Aorta (tissue), 5 donors: ENCODE measurements at places on chromosomes 13 and 19. TPM values are rescaled to one million over a fixed set of nuclear protein-coding genes. Genes with fewer than 3 reads are reported as not detected.

PPM1N gene
- 0.88 TPM for total RNA-seq

NKPD1 gene
- not detected for total RNA-seq

GRCh38 chr13:110010404-110011138 lies 224.2 kb upstream of the IRS2 start:
- no peak for DNase-seq
- H3K4me1 ChIP-seq: no peaks in the 10 kb centered on the region
- no peak overlapping the region for H3K4me3 ChIP-seq
- H3K27me3 ChIP-seq: no peaks in the 10 kb centered on the region

DNA sequence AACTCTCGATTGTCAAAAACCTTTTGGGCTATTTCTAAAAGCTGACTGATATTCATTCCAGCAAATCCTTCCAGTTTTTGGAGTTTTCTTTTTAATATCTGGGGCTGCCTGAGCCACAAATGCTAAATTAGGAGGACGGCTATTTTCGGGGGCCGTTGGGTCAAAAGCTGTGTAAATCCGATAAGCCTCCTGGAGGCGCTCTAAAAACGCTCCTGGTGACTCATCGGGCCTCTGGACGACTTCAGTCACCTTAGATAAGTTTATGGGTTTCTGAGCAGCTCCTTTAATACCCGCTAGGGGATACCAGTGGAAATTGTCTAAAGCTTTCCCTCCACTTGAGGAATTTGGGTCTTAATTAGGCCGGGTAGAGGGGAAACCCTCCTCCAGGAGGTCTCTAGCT lies 66.4 kb downstream of the ZNF730 start:
- no peak for DNase-seq
- H3K27me3 ChIP-seq: no peaks in the 10 kb centered on the region
- no peak overlapping the region for H3K4me3 ChIP-seq
- no peak overlapping the region for H3K27ac ChIP-seq

DNA sequence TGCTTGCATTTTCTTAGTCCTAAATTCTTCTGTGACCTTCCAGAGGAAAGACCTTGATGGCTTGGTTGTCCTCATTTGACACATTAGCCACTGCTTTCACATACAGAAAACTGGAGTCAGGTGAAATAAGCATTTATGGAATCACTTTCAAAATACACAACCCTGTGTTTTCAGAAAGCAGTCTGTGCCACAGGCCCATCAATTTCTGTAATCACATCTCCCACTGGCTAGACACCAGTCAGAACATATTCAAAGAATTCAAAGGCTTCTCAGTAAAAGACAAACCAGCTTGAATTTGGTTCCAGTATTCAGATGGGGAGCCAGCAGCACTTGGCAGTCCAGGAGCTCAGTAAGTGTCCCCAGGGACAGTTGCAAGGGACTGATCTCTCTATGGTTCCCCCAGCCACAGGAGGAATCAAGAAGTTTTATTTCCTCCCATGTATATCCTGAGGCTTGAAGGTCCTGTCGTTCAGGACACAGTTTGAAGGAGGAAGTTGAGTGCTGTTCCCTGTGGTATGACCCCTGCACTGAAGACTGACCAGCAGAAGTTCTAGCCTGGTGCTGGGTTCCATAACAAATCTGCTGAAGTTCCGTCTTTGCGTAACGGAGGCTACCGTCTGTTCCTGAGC lies 214.3 kb downstream of the FOXO1 start:
- H3K4me1 ChIP-seq: peaks cover 9% of the 10 kb centered on the region
- no peaks in the 10 kb centered on the region for H3K27me3 ChIP-seq
- H3K36me3 ChIP-seq: no peaks in the 10 kb centered on the region
- DNase-seq: no peak
- peak overlapping the region; percentile 19 for H3K27ac ChIP-seq

GRCh38 chr13:60355056-60355455 lies 42.0 kb upstream of the TDRD3 start:
- H3K4me3 ChIP-seq: no peak overlapping the region
- H3K4me1 ChIP-seq: no peaks in the 10 kb centered on the region
- DNase-seq: no peak
- H3K27me3 ChIP-seq: no peaks in the 10 kb centered on the region

DNA sequence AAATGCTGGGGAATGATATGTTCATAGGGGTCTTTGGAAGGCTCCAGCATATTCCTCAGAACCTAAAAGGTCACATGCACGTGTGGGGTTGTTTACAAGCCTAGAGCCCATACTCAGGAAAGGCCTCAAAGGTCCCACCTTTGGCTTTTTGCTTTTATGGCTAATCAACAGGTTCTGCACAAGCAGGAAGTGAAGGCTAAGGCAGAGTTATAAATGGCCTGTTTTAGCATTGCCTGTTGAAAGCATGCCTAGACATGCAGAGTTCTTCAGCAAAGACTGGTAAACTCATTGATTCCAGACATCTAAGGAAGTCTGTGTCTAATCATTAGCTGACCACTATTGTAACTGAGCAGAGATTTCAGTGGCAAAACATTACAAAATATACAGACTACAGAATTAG lies 198.3 kb downstream of the KCNRG start:
- DNase-seq: no peak
- no peaks in the 10 kb centered on the region for H3K4me1 ChIP-seq
- no peaks in the 10 kb centered on the region for H3K27me3 ChIP-seq
- H3K4me3 ChIP-seq: no peak overlapping the region
